ENCODE measurements at places on chromosomes 2 and 18. TPM values are rescaled to one million over a fixed set of nuclear protein-coding genes. Genes with fewer than 3 reads are reported as not detected.

- DNase-seq, result no peak
Measured at GRCh38 chr18:77133051-77133834, 660 bp upstream of the MBP start.

DNA sequence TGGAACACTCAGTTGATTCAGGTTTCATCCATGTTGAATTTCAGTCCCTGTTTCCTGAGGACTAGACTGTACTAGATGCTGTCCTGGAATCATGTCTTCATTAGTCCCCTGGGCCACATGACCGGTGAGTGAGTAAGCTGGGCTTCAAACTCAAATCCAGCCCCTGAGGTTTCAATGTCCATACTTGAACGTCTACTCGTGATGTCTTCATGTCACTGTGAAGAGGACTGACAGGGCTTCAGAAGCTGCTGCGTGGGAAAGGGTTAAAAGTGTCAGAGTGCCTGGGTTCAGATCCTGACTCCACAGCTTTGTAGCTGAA, 101.2 kb downstream of the CDK15 start:
- DNase-seq, result no peak

UGT1A7 gene
- polyA plus RNA-seq, result not detected

GRCh38 chr18:8422391-8422790, 186.8 kb upstream of the RAB12 start:
- DNase-seq, result no peak

DNA sequence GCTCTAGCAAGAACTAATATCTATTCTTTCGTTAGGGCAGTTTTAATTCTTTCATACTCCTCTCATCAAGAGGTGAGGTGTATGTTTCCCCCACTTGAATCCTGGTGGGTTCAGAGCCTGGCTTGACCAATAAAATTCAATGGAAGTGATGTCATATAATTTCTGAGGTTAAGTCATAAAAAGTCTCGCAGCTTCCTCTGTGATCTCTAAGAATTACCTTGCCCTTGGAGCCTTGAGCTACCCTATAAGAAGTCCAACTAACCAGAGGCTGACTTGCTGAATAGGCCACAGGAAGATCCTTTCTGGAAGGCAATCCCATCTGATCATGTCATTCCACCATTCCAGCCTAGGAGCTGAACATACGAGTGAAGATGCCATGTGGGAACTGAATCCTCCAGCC, 26.1 kb upstream of the INO80D start:
- DNase-seq, result no peak

- DNase-seq, result no peak
Measured at GRCh38 chr2:170771421-170771937, 1.3 kb downstream of the ERICH2 start.

NDUFB3 gene
- polyA plus RNA-seq, result 77.6 TPM

EVX2 gene
- not detected for polyA plus RNA-seq

DRC1 gene
- polyA plus RNA-seq, result 8.5 TPM

- no peak for DNase-seq
Measured at GRCh38 chr2:25230948-25231311, 62.5 kb upstream of the POMC start.

DNA sequence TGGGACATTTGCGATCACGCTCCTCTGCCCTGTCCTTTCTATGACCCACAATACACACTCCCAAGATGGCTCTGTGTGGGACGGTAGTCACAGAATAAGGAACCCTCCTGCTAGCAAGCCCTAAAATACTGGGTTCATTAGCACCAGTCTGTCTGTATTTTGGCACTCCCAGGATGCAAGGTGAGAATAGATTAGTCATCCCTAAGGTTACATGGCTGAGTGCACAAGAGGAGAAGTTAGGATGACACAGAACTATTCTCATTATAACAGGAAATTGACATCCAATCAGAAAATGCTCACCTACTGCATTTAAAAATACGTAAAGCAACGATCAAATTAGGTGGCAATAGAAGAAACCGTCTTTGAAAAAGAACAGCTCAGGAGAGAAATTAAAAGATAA, 590.2 kb downstream of the EPHA4 start:
- no peak for DNase-seq

DNA sequence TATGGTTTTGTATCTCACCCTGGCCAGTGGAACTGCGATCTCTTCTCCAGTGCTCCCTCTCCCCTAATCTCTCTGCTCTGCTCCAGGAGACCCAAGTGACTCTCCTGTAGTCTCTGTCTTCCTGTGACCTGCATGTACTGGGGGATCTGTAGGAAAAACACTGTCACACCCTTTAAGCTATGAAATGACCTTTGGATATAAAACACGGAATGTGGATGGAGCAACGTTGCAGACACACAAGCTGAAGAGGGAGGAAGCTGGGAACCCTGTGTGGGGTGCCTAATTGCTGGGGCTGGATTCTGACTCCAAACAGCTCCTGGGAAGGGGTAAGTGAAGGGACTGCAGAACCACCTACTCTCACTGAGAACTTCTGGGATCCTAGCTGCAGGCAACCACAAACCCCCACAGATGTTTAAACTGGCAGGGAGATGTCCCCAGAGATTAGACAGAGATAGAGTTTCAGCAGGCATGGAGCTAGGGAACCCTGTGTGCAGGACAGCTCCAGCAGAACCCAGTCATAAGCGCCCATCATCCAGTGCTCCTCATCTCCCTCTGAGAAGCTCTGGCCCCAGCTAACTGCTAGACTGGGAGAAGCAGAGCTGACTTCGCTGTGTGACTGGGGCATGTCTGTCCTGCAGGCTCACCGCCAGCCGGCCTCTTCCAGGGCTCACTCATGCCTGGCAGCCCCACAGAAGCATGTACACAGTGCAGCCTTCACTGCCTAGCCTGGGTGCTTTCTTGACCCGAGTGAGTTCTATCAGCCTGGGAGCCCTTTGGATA, 482.7 kb upstream of the SETBP1 start:
- no peak for DNase-seq

- no peak for DNase-seq
Measured at GRCh38 chr2:231168460-231169139, 29.8 kb upstream of the ARMC9 start.

RAB17 gene
- 15.0 TPM for polyA plus RNA-seq

DNA sequence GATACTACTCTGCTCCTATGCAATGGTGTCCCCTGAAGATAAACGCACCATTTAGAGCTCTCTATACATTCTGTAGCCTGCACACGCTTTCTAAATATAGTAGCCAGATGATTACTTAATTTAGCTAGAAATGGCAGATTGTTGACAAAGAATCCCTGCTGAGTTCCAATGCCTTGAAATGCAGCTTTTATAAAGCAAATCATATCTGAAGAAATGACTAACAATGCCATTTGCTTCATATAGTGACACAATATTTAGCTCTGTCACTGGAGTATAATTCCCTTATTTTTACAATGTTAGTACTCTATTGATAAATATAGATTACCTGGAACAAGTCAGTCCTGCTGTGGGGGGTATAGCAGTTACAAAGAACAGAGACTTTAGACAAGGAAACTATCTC, 166.2 kb downstream of the CDCA7 start:
- DNase-seq, result no peak

- DNase-seq, result no peak
Measured at GRCh38 chr2:195985741-195986140, 82.9 kb downstream of the DNAH7 start.

DNA sequence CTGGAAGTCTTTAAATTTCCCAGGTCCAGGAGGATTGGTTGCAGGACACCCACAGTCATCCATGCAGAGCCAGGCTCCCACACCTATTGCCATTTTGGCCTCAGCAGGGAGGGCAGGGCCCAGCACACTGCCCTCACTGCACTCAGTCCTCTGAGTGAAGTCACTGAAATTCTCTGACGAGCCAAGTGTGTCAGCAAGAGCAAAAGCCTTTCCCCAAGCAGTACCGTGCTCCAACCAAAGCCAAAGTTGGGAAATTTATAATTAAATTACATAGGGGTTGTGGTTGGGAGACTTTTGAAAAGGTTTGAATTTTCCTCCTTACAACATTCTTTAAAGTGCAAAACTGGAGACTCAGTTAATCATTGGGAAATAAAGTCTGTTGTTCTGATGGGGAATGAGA, 98.5 kb upstream of the CD226 start:
- no peak for DNase-seq

DNA sequence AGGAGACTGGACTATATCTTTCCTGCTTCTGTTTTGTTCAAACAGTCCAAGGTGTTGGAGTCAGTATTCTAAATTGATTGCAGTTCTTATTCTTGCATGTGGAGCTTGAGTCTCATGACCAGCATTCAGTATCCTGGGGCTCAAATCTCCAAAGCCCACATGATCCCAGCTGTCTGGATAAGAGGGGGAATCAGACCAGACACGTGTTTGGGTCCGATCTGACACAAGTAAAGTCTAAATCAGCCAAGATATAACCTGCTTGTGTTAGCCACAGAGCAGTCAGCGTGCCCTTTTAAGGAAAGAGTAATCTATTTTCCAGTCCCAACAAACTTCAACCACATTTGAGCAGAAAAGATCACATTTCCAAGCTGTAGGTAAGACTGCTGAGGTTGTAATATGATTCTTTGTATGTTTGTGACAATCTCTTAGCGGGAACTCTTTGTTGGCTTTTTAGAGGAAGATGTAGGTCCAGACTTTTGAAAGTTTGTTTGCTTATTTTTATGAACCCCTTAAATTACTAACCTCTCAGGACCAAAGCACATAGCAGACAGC, 334.6 kb downstream of the SLC4A3 start:
- no peak for DNase-seq

- no peak for DNase-seq
Measured at GRCh38 chr18:3452750-3453539, 3.0 kb downstream of the TGIF1 start.

RALBP1 gene
- polyA plus RNA-seq, result 42.9 TPM

TTN gene
- polyA plus RNA-seq, result 2.2 TPM

DNA sequence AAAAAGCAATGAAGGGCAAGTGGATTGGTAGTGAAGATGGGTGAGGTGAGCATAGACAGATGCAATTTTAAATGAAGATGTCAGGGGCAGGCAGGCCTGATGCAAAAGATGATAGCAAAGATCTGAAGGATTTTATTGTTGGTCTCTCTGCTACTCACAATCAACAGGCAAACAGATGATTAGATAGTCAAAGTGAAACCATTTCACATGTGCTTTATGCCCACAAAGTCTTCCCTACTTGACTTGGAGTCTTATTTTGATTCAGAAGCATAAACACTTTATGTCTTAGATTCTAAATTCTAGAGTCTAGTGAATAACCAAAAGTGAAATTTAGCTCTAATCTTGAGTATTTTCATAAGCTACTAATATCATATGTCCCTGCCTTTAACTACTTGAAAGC, 153.8 kb upstream of the HNRNPA3 start:
- no peak for DNase-seq

DNA sequence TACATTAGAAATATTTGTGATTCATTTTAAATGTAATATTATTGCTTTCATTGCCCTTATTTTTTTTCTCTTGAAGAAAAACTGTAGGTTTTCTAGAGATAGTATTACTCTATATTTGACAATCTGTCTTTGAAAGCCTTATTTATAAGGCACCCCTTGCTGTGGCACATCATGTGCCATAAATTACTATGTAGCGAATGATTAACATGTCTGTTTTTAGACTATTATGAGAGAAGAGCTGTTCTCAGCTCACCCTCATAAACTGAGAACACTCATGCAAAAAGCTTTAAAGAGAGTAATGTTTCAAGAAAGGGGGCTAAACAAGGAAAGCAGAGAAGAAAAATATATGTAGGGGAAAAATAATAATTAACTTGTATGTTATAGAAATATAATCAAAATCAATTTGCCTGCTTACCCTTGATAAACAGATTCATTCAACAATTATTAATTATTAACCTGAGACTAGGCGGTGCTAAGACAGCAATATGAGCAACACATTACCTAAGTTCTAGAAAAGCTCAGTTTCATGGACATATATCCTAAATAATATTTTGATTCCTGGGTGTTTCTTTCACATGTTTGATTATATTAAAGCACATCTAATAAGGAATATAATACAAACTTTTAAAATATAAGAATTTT, 69.0 kb downstream of the RAB3GAP1 start:
- no peak for DNase-seq

LOXL3 gene
- polyA plus RNA-seq, result 9.0 TPM

DNA sequence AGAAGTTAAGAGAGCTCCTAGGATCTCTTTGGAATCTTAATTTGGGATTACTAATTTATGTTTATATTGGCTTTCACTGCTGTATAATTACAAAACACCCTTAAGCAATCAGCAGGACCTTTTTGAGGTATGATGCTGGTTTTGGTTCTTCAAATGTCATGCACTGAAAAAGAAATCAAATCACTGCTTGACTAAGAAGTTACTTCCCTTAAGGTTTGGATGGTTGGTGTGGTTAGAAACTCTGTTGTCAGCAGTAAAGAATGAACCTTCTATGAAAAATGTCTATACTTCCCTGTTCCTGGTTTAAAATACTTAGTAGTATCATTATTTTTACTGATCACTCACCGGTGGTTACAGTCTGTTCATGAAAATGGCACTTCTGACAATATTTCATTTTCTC, 5.5 kb downstream of the COLEC12 start:
- no peak for DNase-seq

DNA sequence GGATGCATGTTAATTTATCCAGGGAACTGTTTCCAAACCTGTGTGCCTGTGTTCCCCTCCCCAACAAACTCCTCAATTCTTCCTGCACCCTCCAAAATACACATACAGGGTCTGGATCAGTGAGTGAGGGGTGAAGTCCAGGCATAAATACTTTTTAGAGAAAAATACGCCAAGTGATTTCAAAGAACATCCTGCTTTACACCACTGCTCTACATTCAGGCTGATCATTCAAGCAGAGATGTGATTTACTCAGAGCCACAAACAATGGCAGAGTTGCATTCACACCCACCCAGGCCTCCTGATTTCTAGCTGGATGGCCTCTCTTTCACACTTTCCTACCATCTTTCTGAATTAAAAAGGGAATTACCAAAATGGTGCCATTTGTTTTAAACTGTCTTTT, 289.5 kb upstream of the SLC14A2 start:
- DNase-seq, result no peak

All from right lung (tissue), 10 donors.